Mesothelial cell of epicardium (in vitro differentiated cells): ENCODE measurements at places on chromosomes 7 and 10.

DNA sequence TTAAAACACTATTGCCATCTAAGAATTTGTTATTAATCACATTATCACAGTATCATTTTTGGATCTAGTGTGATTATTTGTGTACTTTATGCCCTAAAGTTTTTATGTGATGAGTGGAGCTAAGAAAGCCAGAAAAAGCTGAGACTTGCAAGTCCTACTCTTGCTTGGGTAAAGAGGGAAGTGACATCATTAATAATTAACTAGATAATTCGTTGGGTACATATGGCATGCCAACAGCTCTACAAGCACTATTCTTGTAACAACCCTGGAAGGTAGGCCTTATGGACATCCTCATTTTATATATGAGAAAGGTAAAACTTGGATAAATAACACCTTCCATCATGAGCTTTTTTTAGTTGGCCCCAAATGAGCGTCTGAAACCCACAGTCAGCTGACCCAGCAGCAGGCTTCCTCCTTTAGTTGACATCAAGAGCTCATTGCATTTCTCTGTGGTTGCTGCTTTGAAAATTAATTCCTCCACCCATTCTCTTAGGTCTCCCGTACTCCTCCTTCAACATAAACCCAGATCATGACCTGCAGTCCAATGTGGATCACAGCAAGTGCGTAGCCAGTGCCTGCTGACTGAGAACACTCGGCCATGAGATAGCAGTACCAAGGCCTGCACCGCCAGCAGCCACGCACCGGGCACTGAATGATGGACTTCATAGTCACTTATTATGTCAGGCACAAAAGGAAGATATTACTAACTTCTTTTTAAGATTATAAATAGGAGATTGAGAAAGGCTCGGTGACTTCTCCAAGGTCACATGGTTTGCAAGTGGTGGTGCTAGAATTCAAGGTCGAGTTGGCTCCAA, 292.0 kb upstream of the AOAH start:
- DNase-seq, result no peak

GRCh38 chr7:144519925-144520324, 116.4 kb upstream of the NOBOX start:
- no peak for DNase-seq

- DNase-seq, result no peak
These were observed 12.2 kb downstream of the HOXA1 start for GRCh38 chr7:27083646-27084045.

GRCh38 chr7:131173145-131173890, 154.4 kb upstream of the MKLN1 start:
- DNase-seq, result no peak

DNA sequence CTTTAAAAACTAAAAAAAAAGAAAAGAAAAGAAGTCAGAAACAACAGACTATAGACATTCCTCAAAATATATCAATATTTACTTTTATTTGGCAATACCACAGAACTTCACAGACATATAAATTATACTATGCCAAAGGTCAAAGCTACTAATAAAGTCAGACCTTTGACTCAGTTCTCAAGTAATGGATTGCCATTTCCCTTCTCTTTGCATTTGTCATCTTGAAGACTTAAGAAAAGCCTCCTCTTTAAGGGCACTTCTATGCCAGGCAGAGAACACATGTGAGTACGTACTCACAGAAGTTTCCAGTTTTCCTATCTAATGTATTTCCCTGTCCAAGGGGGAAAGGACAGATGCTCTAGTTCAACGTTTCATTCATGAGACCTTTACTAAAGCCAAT, 37.6 kb downstream of the TNPO3 start:
- DNase-seq, result no peak

DNA sequence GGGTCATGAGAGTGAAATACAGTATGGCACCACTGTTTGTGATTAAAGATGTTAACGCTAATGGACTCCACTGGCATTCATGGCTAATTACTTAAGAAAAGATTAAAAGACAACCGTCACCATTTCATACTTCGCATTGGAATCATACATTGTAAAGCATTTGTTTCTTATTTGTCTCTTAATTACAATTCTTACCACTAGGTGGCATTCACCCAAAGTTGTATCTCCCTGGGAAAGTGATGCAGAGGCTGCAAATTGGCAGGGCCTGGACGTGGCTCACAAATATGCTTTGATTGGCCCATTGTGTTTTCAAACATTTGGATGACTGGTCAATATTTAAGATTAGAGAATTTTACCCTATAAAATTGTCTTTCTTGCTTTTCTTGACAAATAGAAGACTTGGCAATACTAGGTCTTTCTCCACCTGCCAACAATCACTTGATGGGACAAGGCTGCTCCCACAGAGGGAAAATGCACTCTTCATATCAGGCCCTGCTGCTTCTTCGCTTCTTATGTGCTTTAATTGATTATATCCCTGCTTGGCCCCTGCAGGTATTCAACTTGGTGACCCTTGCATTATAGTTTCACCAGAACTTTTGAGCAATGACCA, 72.1 kb upstream of the STARD3NL start:
- DNase-seq, result no peak

GRCh38 chr10:47294501-47294900, 5.5 kb upstream of the GDF10 start:
- no peak for DNase-seq

DNA sequence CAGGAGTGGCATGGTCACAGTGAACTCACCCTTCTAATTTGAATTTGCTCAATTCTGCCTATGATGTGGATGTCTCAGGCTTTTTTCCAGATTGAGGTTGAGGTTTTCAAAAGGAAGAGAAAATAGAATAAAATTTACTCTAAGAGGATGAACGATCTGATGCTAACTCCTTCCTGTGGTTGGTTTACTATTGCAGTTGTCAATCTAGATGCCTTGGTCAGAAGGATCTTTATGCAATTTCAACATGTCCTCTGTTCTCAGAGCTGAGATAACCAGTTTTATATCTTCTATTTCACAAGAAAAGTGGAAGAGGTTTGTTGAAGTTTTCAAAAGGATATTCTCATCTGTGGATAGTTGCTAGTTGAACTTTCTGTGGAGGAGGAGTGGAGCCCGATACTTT, 150.7 kb upstream of the WDR11 start:
- DNase-seq, result no peak
